ENCODE measurements at places on chromosomes 13 and 19.

GRCh38 chr19:11767633-11768133 is 883 bp downstream of the ZNF441 start:
- DNase-seq, result no peak

GRCh38 chr19:53102756-53103233 is 427 bp downstream of the ZNF160 start:
- DNase-seq, result no peak

DNA sequence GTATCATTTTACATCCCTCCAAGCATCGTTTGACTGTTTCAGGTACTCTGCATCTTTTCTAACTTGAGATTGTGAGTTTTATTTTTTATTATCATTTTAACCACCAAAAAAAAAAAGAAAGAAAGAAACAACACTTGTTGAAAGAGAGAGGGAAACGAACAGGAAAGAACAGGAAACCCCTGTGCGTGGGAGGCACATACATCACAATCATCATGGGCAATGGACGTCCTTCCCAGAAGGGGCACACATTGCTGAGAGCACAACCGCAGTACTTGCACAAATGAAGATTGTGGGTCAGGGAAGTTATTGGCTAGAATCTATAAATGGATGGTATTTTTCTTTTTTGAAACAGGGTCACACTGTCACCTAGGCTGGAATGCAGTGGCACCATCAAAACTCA is 1.7 kb downstream of the CLC start:
- DNase-seq, result no peak

- DNase-seq, result no peak
Observed at GRCh38 chr13:26943748-26944147, 183.2 kb upstream of the GPR12 start.

DNA sequence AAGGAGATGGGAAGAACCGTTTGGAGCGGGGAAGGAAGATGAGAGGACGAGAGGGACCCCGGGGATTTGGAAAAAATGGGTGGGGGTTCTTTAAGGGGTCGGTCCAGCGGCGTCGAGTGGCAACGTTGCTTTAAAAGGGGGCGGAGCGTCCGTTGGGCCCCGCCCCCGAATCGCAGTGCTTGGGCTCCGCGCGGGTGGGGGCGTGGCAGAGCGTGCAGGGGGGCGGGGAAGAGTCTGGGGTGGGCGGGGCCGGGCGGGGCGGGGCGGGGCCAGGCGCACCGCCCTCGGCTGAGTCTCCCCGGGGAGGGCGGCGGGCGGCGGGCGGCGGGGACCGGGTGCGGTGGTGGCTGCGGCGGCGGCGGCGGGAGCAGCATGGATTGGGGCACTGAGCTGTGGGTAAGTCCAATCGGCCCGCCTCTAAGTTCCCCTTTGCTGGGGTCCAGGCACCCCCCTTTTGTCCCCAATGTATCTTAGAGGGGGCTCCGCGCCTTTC is at the start of gene TRIP10:
Gene TRIP10 (plus strand): TSS at position 291 of the 493 bp plus-strand sequence. CDS start 82 bp downstream, at position 373.
- no peak for DNase-seq

DNA sequence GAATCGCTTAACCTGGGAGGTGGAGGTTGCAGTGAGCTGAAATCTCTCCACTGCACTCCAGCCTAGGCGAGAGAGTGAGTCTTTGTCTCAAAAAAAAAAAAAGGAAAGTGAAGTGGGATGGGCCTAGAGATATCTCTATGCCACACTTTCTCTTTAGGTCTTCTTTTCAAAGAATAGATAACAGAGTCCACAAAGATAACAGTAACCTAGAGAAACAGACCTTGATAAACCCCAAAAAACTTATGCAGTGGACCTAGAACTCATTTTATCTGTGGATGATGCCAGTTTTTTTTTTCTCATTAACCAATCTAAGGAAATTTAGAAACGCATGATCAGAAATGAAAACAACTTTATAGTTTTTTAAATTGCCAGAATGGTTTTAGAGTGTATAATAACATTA is 227.4 kb downstream of the LHFPL6 start:
- no peak for DNase-seq

DNA sequence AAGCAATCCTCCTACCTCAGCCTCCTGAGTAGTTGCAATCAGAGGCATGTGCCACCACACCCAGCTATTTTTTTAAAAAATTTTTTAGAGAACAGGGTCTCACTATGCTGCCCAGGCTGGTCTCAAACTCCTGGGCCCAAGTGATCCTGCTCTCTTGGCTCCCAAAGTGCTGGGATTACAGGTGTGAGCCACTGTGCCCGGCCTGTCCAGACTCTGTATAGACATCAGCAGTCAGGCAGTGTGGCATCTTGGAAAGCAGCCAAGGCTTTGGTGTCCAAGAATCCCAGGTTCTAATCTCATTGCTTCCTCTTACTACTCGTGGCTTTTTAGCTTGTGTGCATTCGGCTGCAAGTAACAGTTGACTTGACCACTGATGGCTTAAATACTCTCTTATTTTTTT is 43.4 kb downstream of the BICRA start:
- DNase-seq, result no peak

GRCh38 chr19:14146789-14147216 is 10.4 kb upstream of the ASF1B start:
- DNase-seq, result no peak

GRCh38 chr19:4229179-4229931 is at the start of gene EBI3:
EBI3 (plus strand) TSS chr19:4229523; CDS start chr19:4229551, 28 bp downstream.
- no peak for DNase-seq

DNA sequence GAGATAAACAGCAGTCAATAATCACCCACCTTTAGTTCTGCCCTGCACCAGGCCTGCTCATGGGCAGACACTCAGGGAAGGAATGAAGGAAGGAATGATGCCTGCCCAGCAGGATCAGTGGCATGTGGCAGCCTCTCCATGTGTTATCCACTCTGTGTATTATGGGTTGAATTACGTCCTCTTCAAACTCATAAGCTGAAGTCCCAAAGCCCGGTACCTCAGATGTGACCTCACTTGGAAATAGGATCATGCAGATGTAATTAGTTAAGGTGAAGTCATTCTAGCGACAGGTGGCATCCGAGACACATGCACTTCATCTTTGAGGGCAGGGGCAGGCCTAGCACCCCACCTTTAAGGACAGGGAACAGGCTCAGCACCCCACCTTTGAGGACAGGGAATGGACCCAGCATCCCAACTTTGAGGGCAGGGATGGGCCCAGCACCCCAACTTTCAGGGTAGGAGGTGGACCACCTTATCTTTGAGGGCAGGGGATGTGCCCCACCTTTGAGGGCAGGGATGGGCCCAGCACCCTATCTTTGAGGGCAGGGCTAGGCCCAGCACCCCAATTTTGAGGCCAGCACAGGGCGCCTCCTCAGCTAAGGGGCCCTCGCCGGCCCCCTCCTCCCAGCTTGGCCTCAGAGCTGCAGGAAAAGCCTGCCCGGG is 127.6 kb downstream of the URI1 start:
- DNase-seq, result no peak

DNA sequence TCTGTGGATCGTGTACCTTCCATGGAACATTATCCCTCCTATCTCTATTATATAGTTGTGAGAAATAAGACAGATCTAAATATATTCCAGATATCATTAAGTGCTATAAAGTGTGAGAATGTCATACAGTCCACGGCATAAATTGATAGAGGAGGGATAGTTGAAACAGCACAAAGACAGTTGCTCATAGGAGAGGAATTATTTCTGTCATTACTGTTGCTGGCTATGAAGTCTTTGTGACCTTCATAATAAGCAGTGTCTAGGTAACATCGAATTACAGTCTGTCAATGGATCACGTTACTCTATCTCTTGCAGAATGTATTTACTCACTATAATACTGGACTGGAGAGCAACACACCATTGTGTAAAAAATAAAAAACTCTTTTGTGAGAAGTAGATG is 671.5 kb upstream of the PCDH20 start:
- no peak for DNase-seq

DNA sequence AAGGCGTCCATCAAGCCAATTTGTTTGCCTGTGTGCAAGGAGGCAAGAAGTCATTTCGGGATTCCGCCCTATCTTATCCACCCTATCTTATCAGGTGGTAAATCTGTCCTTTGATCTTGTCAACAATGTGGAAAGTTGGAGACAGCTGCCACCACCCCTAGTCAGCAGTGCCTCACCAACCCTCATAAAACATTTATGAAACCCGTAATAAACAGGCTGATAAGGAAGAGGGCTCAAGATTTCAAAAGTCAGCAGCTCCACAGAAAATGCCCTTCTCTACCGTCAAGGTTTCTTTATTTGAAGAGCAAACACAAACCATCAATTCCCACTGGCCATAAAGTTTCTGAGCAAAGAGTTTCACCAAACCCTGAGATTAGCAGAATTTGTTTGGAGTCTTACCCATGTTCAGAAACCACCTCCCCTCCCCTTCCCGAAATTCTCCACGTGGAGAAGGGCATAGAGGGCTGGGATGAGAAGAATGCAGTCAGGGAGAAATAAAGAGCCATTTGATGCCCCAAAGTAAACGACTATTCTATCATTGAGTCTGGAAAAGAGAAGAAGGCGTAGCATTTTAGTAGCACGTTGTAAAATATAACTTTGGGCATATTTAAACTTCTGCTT is 196.0 kb upstream of the GPR12 start:
- DNase-seq, result no peak

DNA sequence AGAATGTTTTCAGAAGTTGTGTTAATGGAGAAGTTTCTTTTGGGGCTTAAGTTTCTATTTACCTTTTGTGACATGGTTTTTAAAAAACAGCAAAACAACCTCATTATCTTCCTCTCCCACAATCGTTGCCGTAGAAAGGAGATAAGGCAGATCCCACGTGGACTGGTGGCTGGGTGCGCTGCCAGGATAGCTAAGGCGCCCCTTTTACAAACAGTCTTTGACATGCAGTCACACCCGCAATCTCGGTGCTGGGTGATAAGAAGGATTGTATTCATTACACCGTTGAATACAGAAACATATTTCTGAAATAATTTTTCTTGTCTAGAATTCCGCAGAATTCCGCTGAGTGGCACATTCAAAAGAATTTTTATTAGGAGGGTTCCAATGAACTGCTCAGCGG is 271.1 kb downstream of the UQCRFS1 start:
- DNase-seq, result no peak

- DNase-seq, result no peak
Observed at GRCh38 chr19:17829855-17830566, 8.7 kb upstream of the INSL3 start.

GRCh38 chr19:28244966-28245365 is 968.0 kb downstream of the UQCRFS1 start:
- no peak for DNase-seq

- peak; percentile 63 for DNase-seq
Observed at GRCh38 chr19:39502640-39503417, 4.1 kb downstream of the DLL3 start.

GRCh38 chr19:4181053-4181508 is 1.3 kb downstream of the SIRT6 start:
- no peak for DNase-seq

DNA sequence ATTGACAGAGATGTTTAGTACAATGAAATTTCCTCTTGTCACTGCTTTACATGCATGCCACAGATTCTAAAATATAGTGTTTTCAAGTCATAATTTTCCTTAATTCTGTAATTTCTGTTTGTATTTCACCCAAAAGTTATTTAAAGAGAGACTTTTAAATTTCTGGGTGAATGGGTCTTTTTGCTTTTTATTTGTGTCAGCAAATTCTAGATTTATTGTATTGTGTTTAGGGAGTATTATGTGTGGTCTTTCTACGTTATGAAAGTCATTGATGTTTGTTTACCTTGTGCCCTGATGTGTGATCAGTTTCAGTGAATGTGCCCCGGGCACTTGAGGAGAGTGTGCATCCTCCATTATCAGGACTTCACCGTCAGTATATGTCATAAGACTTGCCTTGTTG is 92.7 kb downstream of the SGCG start:
- DNase-seq, result no peak

GRCh38 chr13:112467236-112467635 is 91.1 kb downstream of the SPACA7 start:
- DNase-seq, result no peak

- no peak for DNase-seq
Observed at GRCh38 chr13:109740121-109740520, 46.3 kb downstream of the IRS2 start.

GRCh38 chr13:113895436-113895835 is 31.6 kb upstream of the GAS6 start:
- DNase-seq, result no peak

- no peak for DNase-seq
Observed at GRCh38 chr19:2428321-2428690, 920 bp upstream of the TIMM13 start.
